GM12865 (cell line): ENCODE measurements at places on chromosomes 2 and 18.
A peak's percentile ranks its signal among the peaks of the same experiment; 100 is the strongest.

DNA sequence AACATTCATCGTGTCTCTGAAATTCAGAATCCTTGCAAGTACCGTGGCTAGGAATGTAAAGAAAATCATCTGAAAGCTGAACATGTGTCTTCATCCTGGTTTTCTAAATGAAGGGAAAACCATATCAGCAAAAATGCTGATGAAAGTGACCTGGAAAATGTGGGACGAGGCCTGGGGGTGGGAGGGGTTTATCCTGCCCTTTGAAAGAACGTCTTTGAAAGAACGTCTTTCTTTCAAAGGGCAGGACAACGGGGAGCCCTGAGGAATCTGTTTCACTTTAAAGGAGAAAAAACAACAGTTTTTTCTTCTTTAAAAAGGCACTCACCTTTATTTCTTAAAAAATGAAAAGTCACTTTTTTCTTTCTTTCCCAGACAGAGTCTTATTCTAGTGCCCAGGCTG lies 185.2 kb downstream of the ALPK2 start:
- no peak for DNase-seq

DNA sequence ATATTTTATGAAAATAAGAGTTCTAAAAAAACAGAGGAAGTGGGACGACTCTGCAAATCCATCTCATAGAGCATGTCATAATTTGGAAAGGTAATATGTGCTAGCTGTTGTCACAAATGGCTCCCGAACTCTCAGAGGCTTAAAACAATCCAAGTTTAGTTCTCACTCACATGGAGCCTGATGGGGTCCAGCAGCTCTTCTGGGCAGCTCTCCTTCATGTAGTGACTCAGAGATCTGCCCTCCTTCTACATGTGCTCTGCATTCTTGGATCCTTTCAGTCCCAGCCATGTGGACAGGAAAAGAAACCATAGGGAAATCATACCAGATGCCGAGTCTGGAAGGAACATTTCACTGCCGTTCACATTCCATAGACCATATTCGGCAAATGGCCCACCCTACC lies 180.1 kb upstream of the APCDD1 start:
- no peak for DNase-seq

GRCh38 chr18:25282896-25283703 lies 68.9 kb downstream of the ZNF521 start:
- no peak for DNase-seq

DNA sequence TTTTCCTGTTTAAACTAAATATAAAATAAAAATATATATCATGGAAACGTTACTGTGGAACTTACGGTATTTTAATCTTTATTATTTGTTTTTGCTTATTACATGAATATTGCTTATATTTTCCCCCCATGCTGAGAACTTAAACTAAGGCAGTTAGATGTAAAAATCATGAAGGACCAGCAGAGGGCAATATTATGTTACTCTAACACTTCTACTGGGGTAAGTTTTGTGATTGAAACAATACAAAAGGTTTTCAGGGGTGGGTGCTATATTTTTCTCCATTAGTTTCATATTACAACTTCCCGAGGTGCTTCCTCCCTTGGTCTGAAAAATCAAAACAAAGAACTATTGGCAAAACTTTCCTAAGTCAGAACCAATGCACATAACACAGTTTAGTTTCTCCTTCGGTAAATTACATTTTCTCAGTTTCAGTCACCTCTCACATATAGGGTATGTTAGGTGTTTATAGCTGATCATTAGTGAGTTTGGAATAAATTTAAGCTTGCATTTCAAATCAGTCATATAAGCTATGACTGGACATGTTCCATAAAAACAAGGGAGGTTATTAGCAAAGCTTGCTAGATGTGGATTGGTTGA lies 54.8 kb downstream of the ZNF407 start:
- peak; percentile 52 for DNase-seq

- no peak for DNase-seq
These were observed 1105.2 kb upstream of the ZEB2 start for GRCh38 chr2:145625111-145625510.

GRCh38 chr2:85647823-85648526 lies 20.0 kb downstream of the SFTPB start:
- peak; percentile 27 for DNase-seq

GRCh38 chr2:37324536-37324785 lies 172 bp downstream of the PRKD3 start:
- peak; percentile 79 for DNase-seq

DNA sequence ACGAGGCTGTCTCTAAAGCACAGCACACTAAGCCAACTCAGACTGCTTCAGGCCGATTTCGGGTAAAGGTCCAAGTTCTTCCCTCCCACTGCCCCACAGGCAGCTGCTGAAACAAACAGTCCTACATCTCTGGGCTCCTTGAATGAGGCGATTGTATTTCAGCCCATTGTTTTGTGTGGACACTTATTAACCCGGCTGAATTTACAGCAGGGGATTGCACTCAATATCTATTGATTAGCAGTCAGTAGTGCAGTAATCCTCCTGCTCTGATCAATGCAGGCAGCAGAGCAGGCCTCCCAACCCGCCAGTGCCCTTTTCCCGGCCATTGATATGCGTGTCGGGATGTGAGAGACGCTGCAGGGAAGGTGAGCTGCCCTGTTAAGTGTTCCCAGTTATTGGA lies 330.1 kb downstream of the CMPK2 start:
- no peak for DNase-seq

GRCh38 chr2:234467289-234467688 lies 29.6 kb downstream of the ARL4C start:
- no peak for DNase-seq

- DNase-seq: no peak
These were observed 145.5 kb downstream of the FTCDNL1 start for GRCh38 chr2:199705538-199705937.

DNA sequence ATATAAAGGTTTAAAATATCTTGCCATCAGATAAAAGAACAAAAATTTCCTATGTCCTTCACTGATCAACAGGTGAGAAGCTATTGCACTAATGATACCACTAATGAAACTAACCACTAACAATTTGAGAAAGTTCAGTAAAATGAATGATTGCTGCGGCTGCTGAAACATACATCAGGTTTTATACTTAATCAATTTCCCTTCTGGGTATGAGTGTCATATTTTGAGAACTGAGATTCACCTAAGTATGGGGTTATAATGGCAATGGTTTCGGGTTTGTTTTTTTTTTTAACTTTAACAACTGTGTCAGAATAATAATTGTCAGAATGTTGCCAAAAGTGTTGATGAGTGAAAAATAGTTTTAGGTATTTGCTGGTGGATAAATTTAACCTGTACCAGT lies 151.3 kb upstream of the SLC39A10 start:
- peak; percentile 68 for DNase-seq

DNA sequence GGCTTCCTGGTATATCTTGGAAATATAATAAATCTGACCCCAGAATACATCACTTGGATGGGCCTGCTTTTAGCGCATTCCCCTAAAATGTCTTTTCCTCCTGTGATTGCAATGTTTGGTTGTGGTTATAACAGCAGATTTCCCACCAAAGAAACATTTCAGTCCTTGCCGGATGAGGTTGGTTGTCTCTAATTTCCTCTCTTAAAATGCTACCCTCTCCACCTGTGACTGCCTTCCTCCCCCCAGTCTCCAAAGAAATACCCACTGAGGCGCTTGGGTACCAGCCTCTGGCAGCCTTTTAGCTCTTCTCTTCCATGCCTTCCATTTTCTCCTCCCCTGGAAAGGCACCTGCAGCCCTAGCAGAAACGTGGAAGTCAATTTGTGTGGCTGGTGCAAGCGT lies 102.1 kb upstream of the SIX3 start:
- no peak for DNase-seq

GRCh38 chr2:237364655-237365054 lies 49.3 kb downstream of the COL6A3 start:
- no peak for DNase-seq
